ENCODE measurements at places on chromosomes 3 and 15. TPM values are rescaled to one million over a fixed set of nuclear protein-coding genes. Genes with fewer than 3 reads are reported as not detected.

DNA sequence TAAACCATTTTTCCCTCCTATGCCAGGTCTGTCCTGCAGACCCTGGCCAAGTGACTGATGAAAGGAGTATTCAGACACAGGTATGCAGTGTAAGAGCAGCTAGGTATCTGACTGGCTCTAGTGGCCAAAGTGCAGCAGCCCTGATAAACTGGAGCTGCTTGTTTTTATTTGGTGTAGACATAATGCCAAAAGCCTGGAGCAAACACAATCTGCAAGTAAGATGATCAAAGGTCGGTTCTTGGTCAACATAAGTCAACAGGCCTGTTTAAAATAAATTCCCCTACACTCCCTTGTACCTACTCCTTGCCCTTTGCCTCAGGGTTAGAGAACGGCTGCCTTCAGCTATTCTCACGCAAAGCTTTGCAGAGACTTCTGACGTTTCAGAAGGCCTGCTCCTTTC lies 1003.1 kb downstream of the ZPLD1 start:
- no peak for DNase-seq

GRCh38 chr15:39783244-39783820 lies 691 bp upstream of the FSIP1 start:
- DNase-seq, result no peak

Gene CATSPER2
- total RNA-seq, result 10.2 TPM

GRCh38 chr3:45841420-45841756 lies 531 bp downstream of the LZTFL1 start:
- DNase-seq, result no peak

Gene FANCD2OS
- not detected for total RNA-seq

DNA sequence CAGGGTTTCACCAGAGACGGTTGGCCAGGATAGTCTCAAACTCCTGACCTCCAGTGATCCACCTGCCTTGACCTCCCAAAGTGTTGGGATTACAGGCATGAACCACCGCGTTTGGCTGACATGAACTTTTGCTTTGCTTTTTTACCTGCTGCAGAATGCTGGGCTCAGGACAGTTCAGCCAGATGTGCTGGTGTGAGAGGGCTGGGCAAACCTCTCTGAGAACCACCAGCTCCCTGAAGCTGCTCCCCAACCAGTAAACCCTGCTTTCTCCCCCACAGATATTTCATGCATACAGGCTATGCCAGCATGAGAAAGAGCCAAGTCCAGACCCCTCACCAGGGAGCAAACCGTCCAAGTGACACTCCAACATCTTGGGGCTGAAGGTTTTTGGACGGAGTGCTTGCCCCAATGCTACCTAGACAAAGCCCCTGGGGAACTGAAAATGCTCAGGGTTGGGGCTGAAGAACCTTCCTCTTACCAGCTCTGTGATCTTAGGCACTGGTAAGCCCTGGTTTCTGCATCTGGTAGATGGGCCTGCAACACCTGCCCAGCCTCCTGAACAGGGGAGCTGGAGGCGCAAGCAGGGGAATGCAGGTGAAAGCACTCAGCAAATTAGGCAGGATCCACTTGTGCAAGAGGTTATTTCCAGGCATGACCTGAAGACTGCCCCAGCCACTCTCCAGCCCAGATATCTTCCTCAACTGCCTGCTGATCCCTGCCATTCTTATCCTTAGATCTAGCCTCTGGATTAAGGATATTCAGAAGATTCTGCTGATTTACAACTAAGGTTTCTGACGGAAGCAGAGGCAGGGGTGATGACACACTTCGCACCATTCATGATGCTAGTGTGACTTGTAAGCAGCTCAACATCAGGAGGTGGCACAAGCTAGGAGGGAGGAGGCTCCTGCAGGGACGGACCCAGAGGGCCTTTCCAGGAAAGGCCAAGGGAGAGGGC lies 78.8 kb downstream of the TLE3 start:
- no peak for DNase-seq

Gene LZTFL1
- total RNA-seq, result 22.1 TPM

DNA sequence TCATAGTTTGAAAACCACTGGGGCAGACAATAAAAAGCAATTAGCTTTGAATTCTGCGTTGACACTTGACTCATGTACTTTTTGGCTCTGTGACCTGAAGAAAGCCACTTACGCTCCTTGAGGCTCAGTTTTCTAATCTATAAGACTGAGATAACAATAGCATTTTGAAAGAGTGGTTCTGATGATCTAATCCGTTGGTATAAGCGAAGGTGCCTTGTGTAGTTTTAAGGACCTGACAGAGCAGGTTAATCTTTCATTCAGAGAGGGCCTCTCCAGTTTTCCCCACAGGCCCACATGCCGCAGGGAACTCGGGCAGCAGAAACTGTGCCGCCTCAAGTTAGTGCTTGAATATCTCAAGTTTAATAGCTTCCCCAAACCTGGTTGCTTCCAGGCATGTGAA lies 306.0 kb upstream of the GBE1 start:
- DNase-seq, result no peak

DNA sequence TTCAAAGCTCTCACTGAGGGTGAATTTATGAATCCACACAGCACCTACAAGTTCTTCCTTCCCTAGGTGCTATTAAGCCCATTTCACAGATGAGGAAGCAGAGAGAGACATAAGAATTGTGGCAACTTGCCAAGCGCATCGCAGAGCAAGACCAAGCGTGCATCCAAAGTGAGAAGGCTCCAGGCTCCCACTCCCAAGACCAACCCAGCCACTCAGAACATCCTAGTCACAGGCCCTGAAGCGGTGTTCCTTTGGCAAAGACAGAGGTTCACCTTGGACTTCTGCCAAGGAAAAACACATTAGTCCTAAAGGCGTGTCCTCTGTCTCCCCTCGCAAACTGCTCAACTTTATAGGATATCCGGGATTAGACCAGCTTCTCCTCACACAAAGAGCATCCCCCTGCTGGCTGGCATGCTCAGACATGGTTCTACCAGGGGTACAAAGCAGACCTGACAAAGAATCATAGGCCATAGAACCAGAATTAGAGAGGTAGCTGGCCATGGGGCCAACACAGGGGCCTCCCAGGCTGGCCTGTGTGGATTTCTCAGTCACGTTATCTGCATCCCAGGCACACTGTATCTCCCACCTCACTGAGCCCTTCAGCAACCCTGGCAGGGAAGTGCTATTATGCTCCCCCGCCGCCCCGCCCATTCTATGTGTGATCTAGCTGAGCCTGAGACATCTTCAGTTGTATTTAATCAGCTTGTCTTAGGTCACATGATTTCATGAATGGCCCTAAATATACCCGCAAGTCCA lies 160.2 kb downstream of the FOXP1 start:
- DNase-seq, result no peak

Gene BLM
- total RNA-seq, result 2.2 TPM

Gene PDE8A
- total RNA-seq, result 45.1 TPM

Gene SERINC4
- not detected for total RNA-seq

- DNase-seq, result no peak
Measured at GRCh38 chr15:29800491-29801366, 21.5 kb downstream of the TJP1 start.

DNA sequence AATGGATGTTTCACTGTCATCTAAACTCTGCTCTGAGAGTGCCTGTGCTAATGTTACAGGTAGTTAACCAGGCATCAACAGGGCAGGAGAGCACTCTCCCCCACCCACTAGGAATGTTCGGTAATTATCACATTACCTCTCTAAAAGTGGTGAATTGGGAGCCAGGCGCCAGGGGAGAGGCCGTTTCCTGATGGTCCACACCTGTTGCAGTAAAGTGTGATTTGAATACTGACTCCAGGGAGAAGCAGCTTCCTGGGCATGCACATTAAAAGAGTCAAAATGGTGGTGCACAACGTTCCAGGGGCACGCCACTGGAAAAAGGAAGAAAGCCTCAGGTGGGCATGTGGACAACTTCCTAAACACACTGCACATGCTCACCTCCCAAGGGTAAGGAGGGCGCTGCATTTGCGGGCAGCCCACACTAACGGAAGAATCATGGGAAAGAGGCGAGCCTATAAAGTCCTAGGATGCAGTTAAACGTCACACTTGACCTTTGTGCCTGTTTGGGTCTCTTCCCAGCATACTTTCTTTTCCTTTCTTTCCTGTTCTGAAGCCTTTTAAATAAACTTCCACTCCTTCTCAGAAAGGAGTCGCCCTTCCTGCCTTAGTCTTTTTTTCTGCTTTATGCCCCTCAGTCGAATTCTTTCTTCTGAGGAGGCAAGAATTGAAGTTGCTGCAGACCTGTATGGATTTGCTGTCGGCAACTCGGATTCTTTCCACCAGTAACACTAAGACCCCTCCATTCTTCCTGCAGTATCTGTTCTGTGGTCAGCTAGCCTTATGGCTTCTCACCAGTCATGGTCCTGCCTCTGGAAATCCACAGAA lies 28.9 kb upstream of the GPD1L start:
- no peak for DNase-seq

GRCh38 chr3:126931806-126932187 lies 51.1 kb upstream of the PLXNA1 start:
- DNase-seq, result no peak

Gene GNAT1
- not detected for total RNA-seq

DNA sequence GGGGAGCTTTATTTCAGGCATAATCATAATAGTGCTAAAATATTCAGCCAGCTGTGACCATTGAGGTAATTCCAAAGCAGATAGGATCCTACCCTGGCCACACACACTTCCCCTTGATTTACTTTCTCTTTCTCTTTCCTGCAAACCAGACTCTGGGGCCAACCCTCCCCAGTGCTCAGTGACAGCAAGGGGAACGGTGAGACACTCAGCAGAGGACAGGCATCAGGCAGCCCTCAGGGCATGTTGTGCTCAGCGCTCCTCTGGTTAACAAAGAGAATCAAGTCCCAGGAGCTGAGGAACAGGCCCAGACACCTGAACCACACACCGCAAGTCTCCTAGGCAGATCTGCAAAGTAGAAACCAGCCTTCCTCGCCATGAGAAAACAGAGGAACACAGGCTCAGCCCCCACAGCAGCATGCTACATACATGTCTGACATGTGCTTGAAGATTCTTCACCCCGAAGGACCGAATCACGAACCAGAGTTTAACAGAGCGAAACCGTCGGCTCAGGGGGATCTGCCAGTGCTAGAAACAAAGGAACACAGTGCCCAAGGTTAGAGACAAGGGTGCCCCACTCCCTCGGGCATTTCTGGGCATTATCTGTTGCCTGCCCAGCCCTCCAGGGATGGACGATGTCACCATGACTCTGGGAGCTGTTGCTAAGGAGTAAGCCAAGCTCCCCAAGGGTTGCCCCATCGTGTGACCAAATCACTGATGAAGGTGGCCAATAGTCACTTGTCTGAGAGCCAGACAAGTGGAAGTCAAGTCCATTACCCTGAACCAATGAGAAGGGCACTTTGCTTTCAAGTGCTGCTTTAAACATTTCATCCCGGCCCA lies 17.5 kb downstream of the HDC start:
- no peak for DNase-seq

DNA sequence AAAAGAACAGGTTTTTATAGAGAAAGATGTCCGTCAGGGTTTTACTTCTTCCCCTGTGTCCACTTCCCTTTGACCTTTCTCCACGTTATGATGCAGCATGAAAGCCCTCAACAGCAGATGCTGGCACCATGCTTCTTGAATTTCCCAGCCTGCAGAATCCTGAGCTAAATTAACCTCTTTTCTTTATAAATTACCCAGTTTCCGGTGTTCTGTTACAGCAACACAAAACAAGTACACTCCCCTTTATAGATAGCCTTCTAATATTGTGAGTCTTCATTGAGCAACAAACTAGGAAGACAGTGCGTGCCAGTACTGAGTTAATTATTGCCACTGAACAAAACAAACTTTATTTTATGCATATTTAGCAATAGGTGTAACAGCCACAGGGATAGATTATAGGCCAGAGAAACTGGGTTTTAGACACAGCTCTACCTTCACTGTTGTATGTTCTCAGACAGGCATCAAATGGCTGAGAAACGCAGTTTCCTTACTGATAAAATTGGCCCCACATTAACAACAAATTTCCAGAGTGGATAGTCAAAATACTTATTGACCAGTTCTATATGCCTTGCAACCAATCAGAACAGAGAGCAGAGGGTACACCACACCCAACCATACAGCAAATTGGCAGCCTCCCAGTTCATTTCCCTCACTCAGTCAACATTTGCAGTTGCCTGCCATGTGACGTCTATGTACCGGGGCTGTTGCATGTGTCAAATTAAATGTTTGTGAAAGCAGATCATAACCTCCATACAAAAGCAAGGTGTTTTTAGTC lies 14.4 kb upstream of the TBL1XR1 start:
- peak; percentile 68 for DNase-seq

DNA sequence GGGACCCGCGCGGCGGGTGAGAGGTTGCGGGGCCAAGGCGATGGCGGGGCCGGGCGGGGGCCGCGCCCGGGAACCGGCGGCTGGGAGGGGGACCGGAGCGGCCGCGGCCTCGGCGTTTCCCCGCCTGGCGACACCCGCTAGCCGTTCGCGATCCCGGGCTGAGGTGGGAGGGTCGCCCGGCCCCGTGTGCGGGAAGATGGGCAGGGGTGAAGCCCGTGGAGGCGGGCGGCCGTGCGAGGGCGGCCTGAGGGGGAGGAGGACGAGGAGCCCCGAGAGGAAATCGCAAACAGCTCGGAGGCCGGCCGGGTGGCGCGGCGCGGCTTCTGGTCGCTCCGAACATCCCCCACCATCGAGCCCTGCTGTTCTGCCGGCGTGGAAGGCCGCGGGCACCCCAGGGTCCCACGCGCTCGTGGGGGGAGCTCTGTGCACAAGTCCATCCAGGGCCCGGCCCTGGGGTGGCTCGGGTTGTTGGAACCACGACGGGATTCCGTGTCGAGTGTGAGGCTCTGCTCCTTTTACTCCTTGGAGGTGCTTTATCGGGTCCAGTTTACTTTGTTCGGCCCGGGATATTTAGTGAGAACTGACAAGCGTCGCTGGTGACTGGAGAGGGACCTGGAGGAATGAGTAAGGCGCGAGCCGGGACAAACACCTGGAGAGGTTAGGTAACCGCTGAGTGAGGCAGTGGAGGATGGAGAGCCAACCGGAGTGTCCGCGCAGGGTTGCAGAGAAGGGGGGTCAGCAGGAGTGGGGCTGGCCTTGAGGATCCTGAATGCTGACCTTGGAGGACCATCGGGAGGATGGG lies 728 bp downstream of the CRTC3 start:
- DNase-seq, result peak; percentile 59

Gene COL6A6
- total RNA-seq, result 0.32 TPM

Gene THAP10
- 5.1 TPM for total RNA-seq

DNA sequence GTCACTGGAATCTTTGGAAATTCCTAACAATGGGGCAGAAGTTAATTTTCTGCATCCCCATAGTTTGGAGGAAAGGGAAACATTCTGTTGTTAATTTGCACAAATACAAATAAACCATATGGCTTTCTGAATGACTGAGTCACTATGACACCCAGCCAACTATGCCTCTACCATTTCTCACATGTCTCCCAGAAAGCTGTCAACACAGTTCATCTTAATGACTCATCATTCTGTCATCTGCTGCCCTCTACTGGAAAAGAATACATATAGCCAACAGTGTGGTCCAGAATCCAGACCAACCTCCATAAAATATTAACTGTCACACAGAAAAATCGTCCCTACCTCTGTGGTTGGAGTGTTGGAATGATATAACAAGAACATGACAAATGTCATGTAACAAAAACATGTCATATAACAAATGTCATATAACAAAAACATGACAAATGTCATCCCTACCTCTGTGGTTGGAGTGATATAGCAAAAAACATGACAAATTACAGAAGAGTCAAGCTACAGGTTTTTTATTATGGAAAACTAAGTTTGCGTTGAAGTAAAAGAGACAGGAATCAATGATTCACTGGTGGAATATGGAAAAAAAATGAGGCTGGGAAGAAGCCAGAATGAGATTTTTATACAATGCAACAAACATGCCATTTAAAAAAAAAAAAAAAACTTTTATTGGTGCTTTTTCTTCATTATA lies 47.7 kb upstream of the GYG1 start:
- DNase-seq, result no peak

Measured in breast epithelium (tissue), 4 donors.